ENCODE measurements at places on chromosomes 12 and 14.
A peak's percentile ranks its signal among the peaks of the same experiment; 100 is the strongest.

- DNase-seq: no peak
Observed at GRCh38 chr12:101229841-101230241, 19.8 kb upstream of the SLC5A8 start.

DNA sequence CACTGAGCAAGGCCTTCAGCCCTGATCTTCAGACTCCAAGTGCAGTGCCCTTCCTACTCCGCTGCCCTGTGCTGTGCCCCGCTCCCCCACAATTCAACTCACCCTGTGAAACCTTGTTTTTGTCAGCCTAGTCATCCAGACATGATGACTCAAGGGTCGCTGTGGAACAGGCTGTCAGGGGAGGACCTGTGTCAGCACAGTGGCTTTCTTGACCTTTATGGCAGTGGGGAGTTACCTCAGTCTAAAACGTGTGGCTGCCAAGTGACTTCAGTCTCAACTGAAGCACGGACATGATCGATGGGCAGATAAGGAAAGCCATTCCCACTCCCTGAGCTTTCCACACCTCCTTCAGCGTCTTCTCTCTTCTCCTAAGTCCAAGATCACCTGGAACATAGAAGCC, 16.3 kb upstream of the FLVCR2 start:
- no peak for DNase-seq

DNA sequence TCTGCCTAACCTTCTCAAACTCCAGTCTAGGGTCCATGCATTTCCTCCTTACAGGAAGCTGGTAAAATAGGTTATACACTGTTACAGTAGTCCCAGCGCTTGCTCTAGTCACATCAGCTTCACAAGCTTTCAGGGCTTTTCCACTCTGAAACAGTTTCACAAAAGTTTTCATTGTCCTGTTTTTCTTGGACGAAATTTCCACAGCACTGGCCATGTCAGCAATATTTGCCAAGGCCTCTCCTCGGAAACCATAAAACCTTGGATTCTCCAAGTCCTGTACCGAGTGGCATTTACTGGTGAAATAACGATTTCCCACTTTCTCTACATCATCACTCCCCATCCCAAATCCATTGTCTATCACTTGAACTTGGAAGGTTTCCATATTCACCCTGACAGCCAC, 2.1 kb downstream of the MLH3 start:
- peak; percentile 8 for DNase-seq

DNA sequence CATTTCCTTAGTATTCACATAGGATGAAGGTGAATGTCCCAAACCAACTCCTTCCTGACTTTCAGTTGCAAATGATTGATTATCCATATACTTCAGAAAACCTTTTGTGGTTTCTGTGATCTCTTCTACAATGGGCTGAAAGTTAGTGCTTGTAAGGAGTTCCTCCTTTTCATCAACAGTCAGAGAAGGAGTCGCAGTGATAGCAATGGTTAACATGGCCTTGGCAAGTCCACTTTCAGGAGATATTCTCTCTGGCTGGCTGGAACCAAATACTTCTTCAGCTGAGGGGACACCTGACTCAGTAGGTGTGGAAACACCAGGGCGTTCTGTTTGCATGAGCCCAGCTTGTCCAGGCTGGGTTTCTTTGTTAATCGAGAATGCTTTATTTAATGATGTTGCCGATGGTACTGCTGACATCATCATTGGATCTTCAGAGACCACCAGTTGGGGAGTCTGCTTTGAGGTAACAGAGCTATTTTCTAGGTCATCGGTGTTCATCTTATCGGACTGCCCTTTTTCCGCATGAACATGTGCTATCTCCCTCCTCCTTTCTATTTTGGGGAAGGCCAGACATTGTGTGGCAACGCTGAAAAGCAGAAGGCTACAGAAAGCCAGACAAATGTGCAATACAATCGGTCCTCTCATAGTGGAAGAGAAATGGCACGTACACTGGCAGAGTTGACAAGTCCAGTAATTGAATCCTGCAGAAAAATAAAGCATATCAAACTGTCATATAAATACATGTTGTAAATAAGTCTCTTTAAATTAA, 13.1 kb downstream of the ARMH4 start:
- no peak for DNase-seq

GRCh38 chr12:104154806-104155205, 16.8 kb upstream of the NFYB start:
- DNase-seq: no peak

- DNase-seq: no peak
Observed at GRCh38 chr14:105864116-105864515, 337.7 kb downstream of the TMEM121 start.

GRCh38 chr12:29580971-29581370, 83.5 kb upstream of the OVCH1 start:
- no peak for DNase-seq

DNA sequence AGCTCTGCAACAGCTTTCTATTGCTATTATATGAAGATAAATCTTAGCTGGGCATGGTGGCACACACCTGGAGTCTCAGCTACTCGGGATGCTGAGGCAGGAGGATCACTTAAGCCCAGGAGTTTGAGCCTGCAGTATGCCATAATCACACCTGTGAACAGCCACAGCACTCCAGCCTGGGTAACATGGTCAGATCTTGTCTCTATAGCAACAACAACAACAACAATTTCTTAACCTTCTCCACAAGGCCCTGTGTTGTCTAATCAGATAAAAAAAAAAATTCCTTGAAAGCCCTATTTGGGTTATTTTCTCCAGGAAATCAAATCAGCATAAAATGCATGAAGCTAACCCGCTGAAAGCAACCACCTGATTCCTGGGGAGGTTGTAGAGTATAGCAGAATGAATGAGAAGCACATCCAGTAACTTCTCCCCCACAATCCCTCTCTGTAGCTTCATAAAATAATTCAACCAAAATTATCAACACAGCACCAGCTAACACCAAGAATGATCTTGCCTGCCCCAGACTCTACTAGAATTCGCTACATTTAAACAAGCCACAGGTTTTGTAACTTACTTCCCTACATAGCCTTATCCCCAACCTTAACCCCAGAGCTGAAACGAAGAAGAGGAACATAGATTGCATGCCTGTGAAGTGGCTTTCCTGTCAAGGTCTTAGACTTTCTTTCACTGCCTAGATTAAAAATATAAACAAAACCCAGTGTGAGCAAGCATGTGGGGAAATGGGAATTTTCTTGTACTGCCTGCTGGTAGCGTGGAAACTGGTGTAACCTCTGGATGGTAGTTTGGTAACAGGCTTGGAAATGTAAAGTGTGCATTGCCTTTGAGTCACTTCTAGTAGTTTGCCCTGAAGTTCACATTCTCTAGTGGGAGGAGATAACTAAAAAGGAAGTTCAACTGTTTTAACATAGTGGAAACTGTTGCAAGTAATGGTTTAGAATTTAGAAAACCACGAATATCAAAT, 6.0 kb upstream of the STK38L start:
- DNase-seq: no peak

GRCh38 chr12:95970905-95971304, 25.2 kb downstream of the HAL start:
- DNase-seq: no peak

DNA sequence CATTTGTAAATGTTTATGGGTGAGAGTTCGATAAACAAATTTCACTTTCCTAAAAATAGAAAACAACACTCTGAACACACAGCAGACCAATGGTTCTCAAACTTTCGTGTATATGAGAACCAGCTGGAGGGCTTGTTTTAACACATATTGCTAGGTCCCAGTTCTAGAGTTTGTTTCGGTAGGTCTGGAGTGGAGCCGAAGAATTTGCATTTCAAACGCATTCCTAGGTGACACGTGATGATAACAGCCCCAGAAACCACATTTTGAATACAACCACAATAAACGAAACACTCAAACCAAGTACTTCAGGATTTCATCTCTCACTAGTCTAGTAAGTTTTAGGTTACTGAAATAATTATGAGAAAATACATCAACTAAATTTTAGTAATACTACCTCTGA, 17.1 kb downstream of the SEC23A start:
- DNase-seq: no peak

DNA sequence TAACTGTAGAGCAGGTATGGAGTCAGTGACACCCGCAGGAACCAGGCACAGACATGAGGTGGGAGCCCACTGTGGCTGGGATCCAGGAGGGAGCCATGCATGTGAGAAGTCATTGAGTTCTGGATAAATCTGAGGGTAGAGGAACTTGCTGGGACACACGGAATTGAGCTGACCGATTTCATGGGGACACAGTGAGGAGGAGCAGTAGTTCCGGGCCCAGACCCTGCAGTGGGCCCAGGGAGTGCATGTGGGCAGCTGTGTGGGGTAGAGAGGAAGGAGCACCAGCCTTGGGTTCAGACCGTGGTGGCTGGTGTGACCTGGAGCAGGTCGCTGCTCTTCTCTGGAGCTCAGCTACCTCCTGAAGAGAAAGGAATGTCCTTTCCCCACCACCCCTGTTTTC, 8.4 kb downstream of the SERPINA3 start:
- DNase-seq: no peak

GRCh38 chr14:86166541-86166940, 636.6 kb downstream of the FLRT2 start:
- no peak for DNase-seq

- no peak for DNase-seq
Observed at GRCh38 chr14:88551980-88552431, 2.8 kb downstream of the PTPN21 start.

DNA sequence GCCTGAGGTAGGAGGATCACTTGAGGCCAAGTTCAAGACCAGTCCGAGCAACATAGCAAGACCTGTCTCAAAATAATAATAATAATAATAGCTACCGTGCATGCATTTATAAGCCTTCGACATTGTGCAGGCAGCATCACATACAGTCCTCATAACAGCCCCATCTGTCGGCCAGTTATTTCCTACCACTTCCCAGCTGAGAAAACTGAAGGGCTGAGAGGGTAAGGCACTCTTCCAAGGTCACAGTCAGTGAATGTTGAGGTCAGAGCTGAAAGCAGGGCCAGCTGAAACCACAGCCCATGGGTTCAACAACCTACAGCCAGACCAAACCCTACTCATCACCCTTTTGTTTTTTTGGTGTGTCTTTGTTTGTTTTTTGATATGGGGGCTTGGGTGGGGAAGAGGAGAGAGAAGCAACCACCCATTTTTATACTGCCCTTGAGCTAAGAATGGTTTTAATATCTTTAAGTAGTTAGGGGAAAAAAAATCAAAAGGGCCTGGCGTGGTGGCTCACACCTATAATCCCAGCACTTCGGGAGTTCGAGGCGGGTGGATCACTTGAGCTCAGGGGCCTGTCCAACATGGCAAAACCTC, 16.8 kb upstream of the ITPK1 start:
- DNase-seq: no peak

DNA sequence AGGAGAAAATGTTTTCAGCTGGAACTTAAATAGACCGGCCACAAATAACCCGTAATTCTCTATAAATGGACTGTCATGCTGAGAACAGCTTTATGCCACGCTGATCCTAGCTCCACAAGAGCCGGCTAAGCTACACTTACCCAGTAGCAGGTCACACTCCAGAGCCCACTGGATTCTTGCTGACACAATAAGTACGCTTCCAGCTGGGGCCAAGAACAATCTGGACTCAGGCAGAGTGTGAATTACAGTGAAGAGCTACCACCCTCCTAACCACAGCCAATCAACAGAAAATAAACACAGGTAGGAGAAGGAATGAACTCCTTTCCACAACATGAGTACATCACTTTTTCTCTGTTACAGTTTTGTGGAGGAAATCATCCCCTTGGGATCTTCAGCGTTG, 531.3 kb downstream of the GALC start:
- DNase-seq: no peak

- no peak for DNase-seq
Observed at GRCh38 chr14:92352158-92352985, 29.4 kb downstream of the SLC24A4 start.

DNA sequence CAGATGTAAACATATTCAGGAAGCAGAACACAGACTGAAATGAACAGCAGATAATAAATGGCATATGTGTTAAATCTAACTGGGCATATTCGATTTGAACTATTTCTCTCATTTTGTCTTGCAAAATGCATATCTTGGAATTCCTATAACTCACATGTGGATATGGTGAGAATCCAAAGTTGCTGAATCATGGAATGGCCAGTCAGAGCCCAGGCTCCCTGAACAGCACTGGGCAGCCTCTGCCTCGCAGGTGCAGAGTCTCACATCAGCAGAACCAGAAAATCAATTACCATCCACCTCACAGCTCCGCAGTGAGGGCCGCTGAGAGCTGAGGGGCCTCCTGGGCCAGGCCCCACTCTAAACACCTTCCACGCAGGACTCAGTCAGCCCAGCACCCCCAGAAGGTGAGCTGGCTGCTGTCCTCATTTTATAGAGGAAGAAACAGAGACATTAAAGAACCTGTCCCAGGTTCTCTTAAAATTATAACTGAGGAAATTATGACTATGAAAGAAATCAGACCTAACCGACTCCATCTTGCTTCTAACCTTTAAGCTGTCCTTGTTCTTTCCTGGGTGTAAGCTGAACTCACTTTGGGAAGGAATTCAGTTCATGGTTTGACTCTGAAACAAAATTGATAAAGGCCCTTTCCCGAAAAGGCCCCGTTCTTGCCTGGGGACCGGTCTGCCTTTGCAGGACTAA, 269.1 kb upstream of the SFSWAP start:
- DNase-seq: no peak

DNA sequence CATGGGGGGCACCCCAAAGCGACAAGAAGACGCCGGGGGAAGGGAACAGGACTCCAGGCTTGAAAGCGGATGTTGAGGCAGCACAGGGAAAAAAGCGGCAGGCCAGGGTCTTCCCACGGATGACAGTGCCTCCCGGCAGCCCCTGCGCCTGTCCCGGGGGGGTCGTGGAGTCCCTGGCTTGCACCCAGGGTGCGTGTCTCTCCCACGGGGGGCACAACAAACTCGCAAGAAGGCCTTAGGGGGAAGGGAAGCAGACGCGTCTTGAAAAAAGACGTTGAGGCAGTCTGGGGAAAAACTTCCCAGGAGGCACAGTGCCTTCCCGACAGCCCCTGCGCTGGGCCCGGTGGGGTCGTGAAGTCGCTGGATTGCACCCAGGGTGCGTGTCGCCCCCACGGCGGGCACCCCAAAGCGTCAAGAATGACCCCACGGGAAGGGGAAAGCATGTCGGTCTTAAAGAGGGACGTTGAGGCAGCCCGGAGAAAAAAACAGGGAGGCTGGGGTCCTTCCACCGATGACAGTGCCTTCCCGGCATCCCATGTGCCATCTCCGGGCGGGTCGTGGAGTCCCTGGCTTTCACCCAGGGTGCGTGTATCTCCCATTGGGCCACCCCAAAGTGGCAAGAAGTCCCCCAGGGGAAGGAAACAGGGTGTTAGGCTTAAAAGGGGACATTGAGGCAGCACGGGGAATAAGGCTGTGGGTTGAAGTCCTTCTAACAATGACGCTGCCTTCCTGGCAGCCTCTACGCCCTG, 159.9 kb upstream of the ALG10B start:
- DNase-seq: no peak

- DNase-seq: no peak
Observed at GRCh38 chr14:21241218-21241819, 27.9 kb downstream of the HNRNPC start.

- no peak for DNase-seq
Observed at GRCh38 chr12:2282318-2282717, 229.5 kb downstream of the CACNA1C start.

GRCh38 chr12:118330421-118331018, 42.2 kb downstream of the TAOK3 start:
- DNase-seq: no peak

- DNase-seq: no peak
Observed at GRCh38 chr14:55688566-55688965, 108.6 kb downstream of the KTN1 start.

GRCh38 chr12:76560086-76560491, 518 bp upstream of the OSBPL8 start:
- DNase-seq: no peak

GRCh38 chr14:96975116-96975515, 177.9 kb downstream of the VRK1 start:
- no peak for DNase-seq

Data from hypothalamus (tissue), 51 donors.